ENCODE measurements at places on chromosomes 1 and 21. TPM values are rescaled to one million over a fixed set of nuclear protein-coding genes. Genes with fewer than 3 reads are reported as not detected.

- DNase-seq, result no peak
Observed at GRCh38 chr1:201946224-201946908, at the start of gene LMOD1. LMOD1 (minus strand) TSS chr1:201946548; CDS start chr1:201946340, 208 bp downstream.

GRCh38 chr1:221543529-221544120 lies 198.3 kb downstream of the DUSP10 start:
- DNase-seq, result no peak

GRCh38 chr1:11499601-11500331 lies 20.8 kb downstream of the DISP3 start:
- DNase-seq, result no peak

- no peak for DNase-seq
Observed at GRCh38 chr1:37553598-37553926, 531 bp downstream of the SNIP1 start.

DNA sequence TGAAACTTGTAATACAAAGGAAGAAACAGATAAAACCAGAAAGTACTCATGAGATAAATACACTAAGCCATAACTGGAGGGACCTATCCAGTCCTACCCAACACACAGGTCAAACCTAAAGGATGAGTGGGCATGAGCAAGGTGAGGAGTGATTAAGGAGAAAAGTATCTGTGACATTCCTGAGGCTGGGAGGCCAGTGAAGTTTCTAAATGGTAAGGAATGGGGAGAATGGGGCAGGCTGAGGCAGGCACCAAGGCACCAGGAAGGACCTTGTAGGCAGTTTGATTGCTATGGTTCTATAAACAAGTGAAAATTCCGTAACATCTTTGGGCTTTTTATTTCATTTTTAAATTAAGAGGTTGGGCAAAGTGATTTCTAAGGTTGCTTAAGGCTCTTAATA lies 10.4 kb downstream of the DDX59 start:
- no peak for DNase-seq

GRCh38 chr1:104467590-104467989 lies 717.9 kb downstream of the AMY1C start:
- DNase-seq, result no peak

GRCh38 chr1:204493984-204494280 lies 673 bp downstream of the PIK3C2B start:
- DNase-seq, result no peak

The HYI gene
- total RNA-seq, result 21.3 TPM

The SYCP1 gene
- total RNA-seq, result not detected

The DNALI1 gene
- not detected for total RNA-seq

The PRAMEF15 gene
- not detected for total RNA-seq

The KRTCAP2 gene
- 146 TPM for total RNA-seq

The ZNF670 gene
- total RNA-seq, result 1.6 TPM

The RIT1 gene
- total RNA-seq, result 31.3 TPM

The CTSE gene
- total RNA-seq, result not detected

The OBSCN gene
- 44.3 TPM for total RNA-seq

The DYRK1A gene
- 109 TPM for total RNA-seq

All from activated naive CD8-positive, alpha-beta T cell treated with anti-CD3 and anti-CD28 coated beads, Interleukin-2, amount 10 ng/mL, durations not matched to agents 7 days and 5 days (primary cell).